ENCODE measurements at places on chromosomes 4 and X. TPM values are rescaled to one million over a fixed set of nuclear protein-coding genes. Genes with fewer than 3 reads are reported as not detected.

DNA sequence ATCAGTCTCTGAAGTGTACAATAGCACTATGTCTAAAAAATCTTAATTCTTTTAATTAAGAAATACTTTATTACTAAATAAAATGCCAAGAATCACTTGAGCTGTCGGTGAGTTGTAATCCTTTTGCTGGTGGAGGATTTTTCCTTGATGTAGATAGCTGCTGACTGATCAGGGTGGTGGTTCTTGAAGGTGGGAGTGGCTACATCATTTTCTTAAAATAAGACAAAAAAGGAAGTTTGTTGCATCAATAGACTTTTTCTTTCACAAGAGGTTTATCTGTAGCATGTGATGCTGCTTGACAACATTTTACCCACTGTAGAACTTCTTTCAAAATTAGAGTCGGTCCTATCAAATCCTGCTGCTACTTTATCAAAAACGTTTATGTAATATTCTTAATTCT, 68.8 kb upstream of the ZC4H2 start:
- no peak for DNase-seq

GRCh38 chr4:1253831-1254230, 4.9 kb upstream of the CTBP1 start:
- DNase-seq: no peak

DNA sequence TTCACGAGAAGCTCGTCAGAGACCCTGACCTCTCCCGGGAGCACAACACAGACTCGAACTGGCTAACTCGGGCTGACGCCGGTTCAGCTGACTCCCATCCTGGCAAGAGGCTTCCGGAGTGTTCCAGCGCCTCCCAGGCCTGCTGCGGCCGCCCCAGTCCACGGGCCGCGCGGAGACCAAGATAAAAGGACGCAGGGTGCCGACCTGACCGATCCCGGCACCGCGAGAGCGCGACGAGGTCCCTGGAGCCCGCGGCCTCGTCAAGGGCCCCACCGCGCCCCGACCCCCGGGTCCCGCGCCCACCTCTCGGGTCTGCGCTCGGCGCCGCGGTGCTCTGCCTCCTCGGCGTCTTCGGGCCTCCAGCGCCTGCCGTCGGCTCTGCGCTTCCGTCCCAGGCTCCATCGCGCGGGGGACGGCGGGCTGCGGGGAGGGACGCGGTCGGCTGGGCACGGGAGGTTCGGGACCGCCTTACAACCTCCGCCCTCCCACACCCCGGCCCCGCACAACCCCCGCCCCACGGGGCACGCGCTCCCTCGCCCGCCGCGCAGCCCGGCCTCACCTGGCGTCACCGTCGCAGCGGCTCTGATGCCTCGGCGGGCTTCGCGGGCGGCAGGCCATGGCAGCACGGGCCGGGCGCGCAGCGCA, 426 bp downstream of the SLBP start:
- peak; percentile 92 for DNase-seq

TCEANC gene
- total RNA-seq: 2.5 TPM

DNA sequence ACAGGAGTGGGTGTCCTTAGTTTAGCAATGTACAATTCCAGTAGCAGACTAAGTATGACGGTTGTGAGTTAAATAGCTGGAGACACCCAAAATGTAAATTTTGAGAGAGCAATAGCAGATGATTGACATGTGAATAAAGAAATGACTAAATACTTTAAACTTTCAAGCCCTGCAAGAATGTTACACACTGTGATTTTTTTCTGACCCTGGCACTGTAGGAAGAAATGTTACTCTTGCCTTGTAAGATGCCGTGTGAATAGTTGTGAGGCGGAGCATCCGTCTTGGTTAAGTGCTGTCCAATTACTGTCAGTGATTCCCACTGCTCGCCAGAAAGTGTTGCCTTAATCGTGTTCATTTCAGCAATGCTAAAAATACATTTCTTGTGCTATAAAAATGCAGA, 1248.1 kb downstream of the RAPGEF2 start:
- no peak for DNase-seq

DNA sequence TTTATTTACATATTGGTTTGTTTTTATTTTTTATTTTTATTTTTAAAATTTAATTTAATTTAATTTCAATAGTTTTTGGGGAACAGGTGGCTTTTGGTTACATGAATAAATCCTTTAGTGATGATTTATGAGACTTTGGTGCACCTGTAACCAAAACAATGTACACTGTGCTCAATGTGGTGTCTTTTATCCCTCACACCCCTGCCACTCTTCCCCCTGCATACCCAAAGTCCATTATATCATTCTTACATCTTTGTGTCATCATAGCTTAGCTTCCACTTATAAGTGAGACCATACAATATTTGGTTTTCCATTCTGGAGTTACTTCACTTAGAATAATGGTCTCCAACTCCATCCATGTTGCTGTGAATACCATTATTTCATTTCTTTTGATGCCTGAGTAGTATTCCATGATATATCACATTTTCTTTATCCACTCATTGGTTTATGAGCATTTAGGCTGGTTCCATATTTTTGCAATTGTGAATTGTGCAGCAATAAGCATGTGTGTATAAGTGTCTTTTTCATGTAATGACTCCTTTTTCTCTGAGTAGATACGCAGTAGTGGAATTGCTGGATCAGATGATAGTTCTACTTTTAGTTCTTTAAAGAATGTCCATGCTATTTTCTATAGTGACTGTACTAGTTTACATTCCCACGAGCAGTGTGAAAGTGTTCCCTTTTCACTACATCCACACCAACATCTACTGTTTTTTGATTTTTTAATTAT, 157.1 kb downstream of the CPXCR1 start:
- DNase-seq: no peak

SPACA5 gene
- not detected for total RNA-seq

- DNase-seq: no peak
Observed at GRCh38 chrX:103197721-103198306, 17.1 kb upstream of the BEX4 start.

- no peak for DNase-seq
Observed at GRCh38 chrX:112011376-112011775, 71.2 kb downstream of the TRPC5 start.

GRCh38 chrX:155819966-155820491, 61.1 kb upstream of the VAMP7 start:
- no peak for DNase-seq

CENPVL1 gene
- total RNA-seq: not detected

TXK gene
- total RNA-seq: 0.81 TPM

PRRG3 gene
- total RNA-seq: 0.13 TPM

GRCh38 chrX:87067795-87068369, 449.7 kb upstream of the KLHL4 start:
- DNase-seq: peak; percentile 12

DNA sequence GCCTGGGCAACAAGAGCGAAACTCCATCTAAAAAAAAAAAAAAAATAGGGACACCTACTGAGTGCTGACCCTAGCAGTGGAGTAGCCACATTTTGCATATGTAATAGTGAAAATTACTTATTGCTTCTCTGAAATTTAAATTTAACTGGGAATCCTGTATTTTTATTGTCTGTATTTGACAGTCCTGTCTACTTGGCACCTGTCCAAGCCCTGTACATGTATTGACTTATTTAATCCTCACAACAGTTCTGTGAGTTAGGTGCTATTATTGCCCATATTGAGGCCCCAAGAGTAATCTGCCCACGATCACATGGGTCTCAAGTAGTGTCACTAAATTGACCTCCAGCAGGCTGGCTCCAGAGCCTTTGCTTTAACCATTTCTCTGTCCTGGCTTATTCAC, 81.6 kb downstream of the WDR19 start:
- no peak for DNase-seq

DNA sequence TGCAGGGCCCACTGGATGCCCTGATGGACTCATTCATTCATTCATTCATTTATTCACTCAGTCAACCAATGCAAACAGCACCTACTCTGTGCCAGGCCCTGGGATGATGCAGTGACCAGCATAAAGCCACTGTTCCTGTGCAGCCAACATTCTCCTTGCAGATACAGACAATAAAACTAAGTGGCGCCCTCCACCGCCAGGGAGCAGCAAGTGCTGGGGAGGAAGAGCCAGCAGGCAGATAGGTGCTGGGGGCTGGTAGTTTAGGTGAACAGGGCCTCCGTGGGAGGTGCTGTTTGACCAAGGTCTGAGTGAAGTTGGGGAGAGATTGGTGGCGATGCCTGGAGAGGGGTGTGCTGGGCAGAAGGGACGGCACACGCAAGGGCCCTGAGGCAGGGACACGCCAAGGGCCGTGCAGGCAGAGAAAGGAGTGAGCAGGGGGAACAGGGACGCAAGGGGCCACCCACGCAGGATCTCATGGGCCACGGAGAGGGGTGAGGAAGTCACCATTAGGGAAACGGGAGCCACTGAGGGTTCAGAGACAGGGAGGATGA, 65.5 kb downstream of the WFS1 start:
- DNase-seq: no peak

NLGN4X gene
- 0.98 TPM for total RNA-seq

DNA sequence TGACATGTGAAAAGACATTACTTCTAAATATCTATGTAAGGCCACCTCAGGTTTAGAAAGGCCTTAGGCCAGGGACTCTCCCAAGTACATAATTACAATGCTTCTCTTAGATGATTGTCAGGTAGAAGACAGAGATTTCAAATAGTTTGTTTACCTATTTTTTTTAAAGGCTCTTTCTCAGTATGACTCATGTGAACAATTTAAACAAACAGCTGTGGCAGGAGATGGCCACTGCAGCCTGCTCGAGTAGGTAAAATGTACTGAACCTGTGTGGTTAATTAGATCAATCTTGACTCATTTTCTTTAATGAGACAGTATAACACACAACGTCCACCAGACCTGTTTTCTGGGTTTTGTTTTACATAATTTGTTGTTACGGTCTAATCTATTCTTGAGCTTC, 50.2 kb downstream of the LEF1 start:
- no peak for DNase-seq

DNA sequence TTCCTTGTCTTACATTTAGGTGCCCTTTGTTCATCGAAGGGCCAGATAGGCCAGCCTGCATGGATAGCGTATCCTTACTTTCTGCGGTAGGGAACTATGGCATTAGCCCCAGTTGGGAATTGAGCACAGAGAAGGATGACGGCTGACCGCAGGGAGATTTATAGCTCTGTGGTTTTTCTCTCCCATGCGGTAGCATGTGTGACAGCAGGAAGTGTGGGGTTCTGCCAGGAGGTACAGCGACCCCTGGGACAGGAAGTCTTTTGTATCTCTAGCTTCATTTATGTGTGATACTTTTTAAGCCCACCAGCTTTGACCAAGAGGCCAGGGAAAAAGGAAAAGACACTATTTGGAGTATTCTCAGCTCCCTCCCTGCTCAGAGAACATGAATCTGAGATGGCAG, 33.1 kb downstream of the GAB3 start:
- no peak for DNase-seq

GRCh38 chrX:77119706-77120105, 327.5 kb upstream of the FGF16 start:
- no peak for DNase-seq

GRCh38 chr4:114752391-114753165, 154.0 kb downstream of the UGT8 start:
- no peak for DNase-seq

DNA sequence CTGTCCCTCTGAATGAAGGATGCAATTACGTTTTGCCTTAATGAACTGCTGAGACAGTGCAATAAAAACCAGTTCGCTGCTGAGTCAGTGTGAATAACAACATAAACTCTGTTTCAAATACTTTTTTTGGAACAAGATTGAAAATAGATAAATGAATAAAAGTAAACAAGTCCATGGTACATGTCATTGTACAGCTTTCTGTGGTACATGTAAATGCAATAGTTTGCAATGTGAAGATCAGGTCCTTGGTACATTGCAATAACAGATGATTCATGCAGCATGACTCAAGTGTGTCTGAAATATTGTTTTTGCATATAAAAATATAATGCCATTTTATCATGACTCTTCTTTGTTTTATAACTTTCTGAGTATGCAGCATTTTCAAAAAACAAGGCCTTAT, 193.4 kb upstream of the PACRGL start:
- no peak for DNase-seq

All from lower leg skin (tissue), 4 donors.